ENCODE measurements at places on chromosomes 3 and 15. TPM values are rescaled to one million over a fixed set of nuclear protein-coding genes. Genes with fewer than 3 reads are reported as not detected.

GRCh38 chr15:100903168-100903554 lies 16.0 kb upstream of the LRRK1 start:
- peak overlapping the region; percentile 83 for H3K27ac ChIP-seq
- no peak for DNase-seq
- H3K36me3 ChIP-seq = peaks cover 19% of the 10 kb centered on the region
- no peaks in the 10 kb centered on the region for H3K27me3 ChIP-seq

DNA sequence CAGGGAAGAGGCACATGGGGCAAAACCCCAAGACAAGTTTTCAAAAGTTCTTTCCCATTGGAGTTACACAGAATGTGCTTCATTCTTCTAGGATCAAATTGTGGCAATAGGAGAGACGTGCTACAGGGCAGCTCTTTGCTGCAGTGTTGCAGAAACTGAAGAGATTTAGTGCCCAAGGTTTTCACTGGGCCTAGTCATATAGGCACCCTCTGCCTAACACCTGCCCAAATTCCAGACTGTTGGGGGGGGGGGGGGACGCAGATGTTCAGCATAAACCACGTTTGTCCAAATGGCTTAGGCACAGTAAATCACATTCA lies 346.8 kb upstream of the ZNF717 start:
- H3K4me1 ChIP-seq = no peaks in the 10 kb centered on the region
- no peak overlapping the region for H3K4me3 ChIP-seq

TRH gene
- total RNA-seq = not detected

ARGFX gene
- not detected for total RNA-seq

GRCh38 chr3:184783319-184783718 lies 28.6 kb upstream of the VPS8 start:
- no peak for DNase-seq
- H3K4me3 ChIP-seq = no peak overlapping the region
- no peak overlapping the region for H3K27ac ChIP-seq
- H3K36me3 ChIP-seq = no peaks in the 10 kb centered on the region

GRCh38 chr3:19190602-19191001 lies 42.3 kb downstream of the KCNH8 start:
- H3K27ac ChIP-seq = no peak overlapping the region
- H3K36me3 ChIP-seq = no peaks in the 10 kb centered on the region
- H3K4me1 ChIP-seq = no peaks in the 10 kb centered on the region

- no peak overlapping the region for H3K4me3 ChIP-seq
- no peak for DNase-seq
- no peak overlapping the region for H3K27ac ChIP-seq
Measured at GRCh38 chr3:115272036-115272824, 125.1 kb upstream of the ZBTB20 start.

GRCh38 chr15:77516076-77516475 lies 95.4 kb downstream of the HMG20A start:
- DNase-seq = no peak
- no peak overlapping the region for H3K4me3 ChIP-seq
- no peaks in the 10 kb centered on the region for H3K36me3 ChIP-seq
- H3K4me1 ChIP-seq = peaks cover 4% of the 10 kb centered on the region
- H3K27ac ChIP-seq = no peak overlapping the region

WDR49 gene
- 2.8 TPM for total RNA-seq

CDHR4 gene
- total RNA-seq = not detected

- DNase-seq = no peak
- H3K4me1 ChIP-seq = peaks cover 8% of the 10 kb centered on the region
- no peaks in the 10 kb centered on the region for H3K36me3 ChIP-seq
- no peak overlapping the region for H3K4me3 ChIP-seq
- H3K27me3 ChIP-seq = no peaks in the 10 kb centered on the region
Measured at GRCh38 chr15:61056386-61056785, 172.7 kb downstream of the RORA start.

GRCh38 chr3:172388412-172389078 lies 59.7 kb downstream of the GHSR start:
- peaks cover 21% of the 10 kb centered on the region for H3K4me1 ChIP-seq
- no peaks in the 10 kb centered on the region for H3K36me3 ChIP-seq
- DNase-seq = no peak
- no peaks in the 10 kb centered on the region for H3K27me3 ChIP-seq
- no peak overlapping the region for H3K4me3 ChIP-seq

DNA sequence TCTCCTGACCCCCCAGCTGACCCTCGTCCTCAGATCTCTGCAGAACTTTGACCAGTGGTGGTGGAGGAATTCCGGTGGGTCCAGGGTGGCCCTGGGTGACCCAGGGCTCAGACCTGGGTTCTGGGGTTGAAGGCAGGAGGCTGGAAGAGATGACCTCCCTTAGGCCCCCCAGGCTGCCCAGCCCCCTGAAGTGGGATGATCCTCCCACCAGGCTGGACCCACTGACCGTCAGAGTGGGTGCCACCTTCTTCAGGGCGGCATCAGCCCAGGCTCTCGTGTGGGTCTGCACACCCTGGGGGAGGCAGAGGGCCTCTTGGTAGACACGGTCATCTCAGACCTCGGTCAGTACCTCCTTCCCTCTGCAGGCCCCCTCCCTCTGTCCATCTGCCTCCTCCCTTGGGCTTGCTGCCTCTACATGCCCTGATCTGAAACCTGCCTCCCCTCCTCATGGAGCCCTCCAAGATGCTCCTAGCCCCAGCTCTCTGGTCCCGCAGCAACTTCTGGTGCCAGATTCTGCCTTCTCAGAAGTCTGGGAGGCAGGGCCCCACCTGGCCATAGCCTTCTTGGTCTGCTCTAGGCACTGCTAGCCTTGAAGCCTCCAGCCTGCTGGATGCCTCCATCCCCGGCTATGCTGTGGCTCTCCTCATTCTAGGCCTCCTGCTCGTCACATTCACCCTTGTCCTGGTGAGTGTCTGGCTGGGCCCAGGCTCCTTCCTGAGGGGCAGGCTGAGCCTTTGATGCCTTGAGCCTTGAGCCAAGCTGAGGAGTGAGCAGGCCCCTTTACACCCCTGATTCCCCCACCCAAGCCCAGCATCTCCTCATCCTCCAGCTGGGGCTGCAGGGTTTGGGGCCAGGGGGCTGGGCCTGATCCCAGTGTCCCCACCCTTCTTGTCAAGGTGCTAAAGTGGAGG lies 49.1 kb upstream of the CSPG4 start:
- H3K4me1 ChIP-seq = peaks cover 12% of the 10 kb centered on the region
- H3K36me3 ChIP-seq = no peaks in the 10 kb centered on the region
- H3K27me3 ChIP-seq = no peaks in the 10 kb centered on the region
- H3K4me3 ChIP-seq = no peak overlapping the region
- DNase-seq = no peak

GRCh38 chr3:30347679-30348216 lies 258.7 kb upstream of the TGFBR2 start:
- H3K27ac ChIP-seq = no peak overlapping the region
- peaks cover 72% of the 10 kb centered on the region for H3K4me1 ChIP-seq
- no peaks in the 10 kb centered on the region for H3K27me3 ChIP-seq
- H3K4me3 ChIP-seq = no peak overlapping the region

TMEM207 gene
- total RNA-seq = not detected

DNA sequence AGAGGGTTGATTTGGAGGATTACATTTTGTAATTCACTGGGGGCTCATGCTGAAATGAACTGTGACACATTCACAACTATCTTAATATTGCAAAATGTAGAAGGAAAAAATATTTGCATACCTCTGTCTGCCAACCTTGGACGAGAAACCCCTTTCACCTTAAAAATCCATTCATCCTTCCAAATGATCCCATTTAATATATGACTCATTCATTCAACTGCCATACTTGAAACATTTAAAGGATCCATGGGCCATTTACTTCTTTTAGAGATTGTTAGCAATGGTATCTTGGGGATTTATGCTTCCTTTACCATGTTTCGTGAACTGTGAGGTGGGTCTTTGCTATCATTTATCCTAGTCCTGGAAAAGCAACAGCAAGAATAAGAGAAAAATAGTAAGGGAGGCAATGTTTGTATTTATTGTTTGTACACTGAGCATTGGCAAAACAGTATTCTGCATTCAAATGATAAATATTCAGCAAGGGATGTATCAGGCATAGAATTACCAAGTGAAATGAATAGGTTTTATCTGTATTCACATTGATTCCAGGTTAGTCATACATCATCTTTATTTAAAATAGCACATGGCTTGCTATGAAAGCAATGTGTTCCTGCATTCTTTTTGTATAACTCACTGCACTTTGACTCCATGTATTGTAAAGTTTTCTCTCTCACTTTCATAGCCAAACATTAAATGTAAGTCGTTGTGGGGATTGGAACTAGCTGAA lies 378.1 kb downstream of the NSUN3 start:
- H3K27me3 ChIP-seq = no peaks in the 10 kb centered on the region
- peaks cover 9% of the 10 kb centered on the region for H3K4me1 ChIP-seq
- H3K4me3 ChIP-seq = no peak overlapping the region
- no peak overlapping the region for H3K27ac ChIP-seq
- DNase-seq = no peak

P2RY14 gene
- total RNA-seq = 4.2 TPM
